Effector memory CD4-positive, alpha-beta T cell (primary cell): ENCODE measurements at places on chromosomes 4 and X.

DNA sequence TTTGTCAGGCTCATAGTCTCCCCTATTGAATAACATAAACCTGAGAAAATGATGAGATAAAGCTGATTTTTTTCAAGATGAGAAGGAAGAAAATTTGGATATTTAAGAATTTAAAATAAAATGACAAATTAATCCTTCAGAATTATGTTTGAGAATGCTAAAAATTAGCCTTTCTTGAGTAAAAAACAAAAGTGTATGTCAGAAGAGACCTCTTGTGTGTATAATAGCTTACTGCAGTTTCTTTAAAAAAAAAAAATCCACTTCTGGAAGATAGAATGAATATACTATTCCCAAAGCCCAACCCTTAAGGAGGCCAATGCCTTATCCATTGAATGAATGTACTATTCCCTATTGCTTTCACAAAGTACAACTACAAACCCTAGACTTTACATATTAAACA is 281.8 kb downstream of the RAPGEF2 start:
- H3K4me3 ChIP-seq = no peak overlapping the region
- H3K4me1 ChIP-seq = no peaks in the 10 kb centered on the region
- no peak for DNase-seq

- H3K27ac ChIP-seq = no peak overlapping the region
- no peak for DNase-seq
- no peaks in the 10 kb centered on the region for H3K27me3 ChIP-seq
These were observed 164.4 kb downstream of the PJA1 start for GRCh38 chrX:69000877-69001276.

- DNase-seq = no peak
- H3K27me3 ChIP-seq = no peaks in the 10 kb centered on the region
- peaks cover 9% of the 10 kb centered on the region for H3K4me1 ChIP-seq
- peaks cover 13% of the 10 kb centered on the region for H3K36me3 ChIP-seq
- no peak overlapping the region for H3K27ac ChIP-seq
- no peak overlapping the region for H3K4me3 ChIP-seq
These were observed 14.0 kb downstream of the TAPT1 start for GRCh38 chr4:16212138-16212782.

DNA sequence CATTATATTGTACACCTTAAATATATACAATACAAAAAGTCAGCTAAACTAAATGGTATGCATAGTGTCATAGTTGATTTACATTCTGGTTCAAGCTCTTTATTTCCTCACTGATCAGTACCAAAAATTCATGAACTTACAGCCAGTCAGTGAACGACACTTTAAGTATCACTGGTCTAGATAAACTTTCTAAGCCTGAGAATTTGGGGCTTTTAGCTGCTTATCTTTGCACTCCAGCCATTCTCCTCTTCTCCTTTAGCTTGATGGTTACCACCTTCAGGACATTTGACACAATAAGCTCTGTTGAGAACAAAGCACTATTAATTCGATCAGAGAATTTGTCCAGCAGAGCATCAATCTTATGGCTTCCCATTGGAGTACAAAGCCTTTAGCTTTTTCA is 83.0 kb upstream of the ALG13 start:
- H3K36me3 ChIP-seq = no peaks in the 10 kb centered on the region
- no peaks in the 10 kb centered on the region for H3K27me3 ChIP-seq
- no peak for DNase-seq
- H3K27ac ChIP-seq = no peak overlapping the region
- no peaks in the 10 kb centered on the region for H3K4me1 ChIP-seq
- no peak overlapping the region for H3K4me3 ChIP-seq

GRCh38 chrX:41288641-41289040 is 45.3 kb upstream of the DDX3X start:
- H3K27me3 ChIP-seq = no peaks in the 10 kb centered on the region
- H3K4me1 ChIP-seq = no peaks in the 10 kb centered on the region
- no peak overlapping the region for H3K27ac ChIP-seq
- no peak overlapping the region for H3K4me3 ChIP-seq

- H3K27ac ChIP-seq = no peak overlapping the region
- H3K4me3 ChIP-seq = no peak overlapping the region
- H3K27me3 ChIP-seq = no peaks in the 10 kb centered on the region
- no peaks in the 10 kb centered on the region for H3K4me1 ChIP-seq
- DNase-seq = no peak
- H3K36me3 ChIP-seq = no peaks in the 10 kb centered on the region
These were observed 45.1 kb downstream of the VSIG4 start for GRCh38 chrX:65994519-65995506.

DNA sequence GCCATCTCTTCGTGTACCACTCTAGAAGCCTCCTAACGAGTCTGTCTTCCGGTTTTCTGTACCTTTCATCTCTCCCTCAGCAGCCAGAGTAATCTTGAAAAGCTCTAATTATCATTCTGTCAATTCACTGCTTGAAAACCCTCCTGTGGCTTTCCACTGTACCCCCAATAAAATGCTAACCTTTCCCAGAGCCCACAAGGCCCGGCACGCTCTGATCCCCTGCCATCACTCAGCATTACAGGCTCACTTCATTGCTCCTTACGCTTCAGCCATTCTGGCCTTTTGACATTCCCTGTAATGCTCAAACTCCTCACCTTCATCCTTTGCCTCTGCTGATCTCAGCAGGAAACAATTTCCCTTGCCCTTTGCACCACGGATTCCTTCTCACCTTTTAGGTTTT is 112.9 kb downstream of the ARHGAP10 start:
- no peak overlapping the region for H3K4me3 ChIP-seq
- H3K27ac ChIP-seq = no peak overlapping the region
- H3K27me3 ChIP-seq = no peaks in the 10 kb centered on the region
- H3K36me3 ChIP-seq = no peaks in the 10 kb centered on the region
- H3K4me1 ChIP-seq = no peaks in the 10 kb centered on the region
- no peak for DNase-seq

GRCh38 chr4:74057588-74057987 is 19.1 kb upstream of the CXCL3 start:
- H3K4me3 ChIP-seq = no peak overlapping the region
- no peak overlapping the region for H3K27ac ChIP-seq
- H3K4me1 ChIP-seq = no peaks in the 10 kb centered on the region

DNA sequence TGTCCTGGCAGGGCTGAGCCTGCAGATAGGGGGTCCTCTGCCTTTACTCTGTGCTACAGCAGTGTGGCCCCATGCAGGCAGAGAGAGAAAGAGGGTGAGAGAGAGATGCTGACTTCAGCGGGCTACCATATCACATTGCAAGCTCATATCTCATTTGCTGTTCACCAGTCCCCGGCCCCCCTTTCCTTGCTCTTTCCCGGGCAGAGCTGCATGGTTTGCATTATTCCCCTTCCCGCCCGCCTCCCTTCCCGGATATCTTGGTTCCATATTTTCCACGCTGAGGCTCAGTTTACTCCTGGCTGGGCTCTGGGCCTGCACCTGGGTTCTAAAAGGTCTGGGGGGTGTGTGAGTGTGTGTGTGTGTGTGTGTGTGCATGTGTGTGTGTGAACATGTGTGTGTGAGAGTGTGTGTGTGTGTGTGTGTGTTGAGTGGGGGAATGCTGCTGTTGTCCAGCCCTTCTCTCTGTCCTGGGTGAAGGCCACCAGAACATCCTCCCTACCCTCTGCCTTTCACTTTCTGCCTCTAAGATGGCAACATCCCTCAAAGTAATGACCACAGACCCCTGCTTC is 63.5 kb downstream of the PJA1 start:
- H3K27me3 ChIP-seq = no peaks in the 10 kb centered on the region
- DNase-seq = no peak
- H3K27ac ChIP-seq = no peak overlapping the region
- no peaks in the 10 kb centered on the region for H3K4me1 ChIP-seq

DNA sequence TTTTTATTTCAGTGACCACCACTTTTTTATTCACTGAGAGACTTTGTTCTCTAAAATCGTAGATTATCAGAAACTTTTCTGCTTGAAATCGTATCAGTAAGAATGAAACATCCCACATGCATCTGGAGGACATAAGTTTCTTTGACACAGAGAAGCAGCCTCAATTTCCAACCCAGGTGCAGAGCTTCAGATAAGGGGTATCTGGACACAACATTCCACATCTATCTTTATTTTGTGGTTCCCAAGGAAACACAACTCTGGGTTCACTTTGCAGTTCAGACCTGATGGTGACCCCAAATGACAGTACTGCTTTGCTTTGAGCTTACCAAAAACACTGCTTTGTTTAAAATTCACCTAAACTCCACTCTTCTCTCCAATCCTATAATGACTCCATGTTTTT is 1.3 kb upstream of the CLCN5 start:
- no peak for DNase-seq
- H3K27ac ChIP-seq = no peak overlapping the region
- H3K27me3 ChIP-seq = no peaks in the 10 kb centered on the region
- no peaks in the 10 kb centered on the region for H3K36me3 ChIP-seq
